ENCODE measurements at places on chromosomes 5 and 9.
A peak's percentile ranks its signal among the peaks of the same experiment; 100 is the strongest.

DNA sequence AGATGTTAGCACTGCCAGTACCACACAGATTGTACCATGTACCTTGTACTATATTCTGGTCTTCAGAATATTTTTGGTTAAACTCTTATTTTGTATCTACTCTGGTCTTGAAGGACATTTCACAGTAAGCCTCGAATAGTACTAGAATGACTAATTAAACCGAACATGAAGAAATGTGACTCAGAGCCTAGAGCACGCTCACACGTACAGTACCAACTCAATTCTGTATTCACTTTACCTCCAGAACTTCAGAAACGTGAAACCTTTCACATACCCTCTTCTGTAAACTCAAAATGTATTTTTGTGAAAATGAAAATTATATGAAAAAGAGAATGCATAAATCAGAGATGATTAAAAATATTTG lies 112.8 kb downstream of the MVB12B start:
- DNase-seq, result peak; percentile 12

DNA sequence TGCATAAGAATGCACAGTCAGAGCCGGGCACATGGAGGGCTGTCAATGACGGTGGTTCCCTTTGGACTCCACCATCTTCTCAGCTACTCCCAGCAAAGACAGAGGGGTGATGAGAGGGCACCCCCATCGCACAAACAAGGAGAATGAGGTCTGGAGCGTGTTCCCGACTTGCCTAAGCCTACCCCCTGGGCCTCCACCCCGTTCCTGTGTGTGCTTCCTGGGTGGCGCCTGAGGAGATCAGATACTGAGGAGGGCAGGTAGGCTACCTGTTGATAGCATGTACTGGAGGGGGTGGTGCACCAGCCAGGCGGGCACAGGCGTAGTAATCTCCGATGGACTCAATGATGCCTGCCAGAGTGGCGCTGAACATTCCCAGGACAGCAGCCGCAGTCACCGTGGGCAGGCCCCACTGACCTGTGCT lies 4.1 kb downstream of the SLC23A1 start:
- no peak for DNase-seq

DNA sequence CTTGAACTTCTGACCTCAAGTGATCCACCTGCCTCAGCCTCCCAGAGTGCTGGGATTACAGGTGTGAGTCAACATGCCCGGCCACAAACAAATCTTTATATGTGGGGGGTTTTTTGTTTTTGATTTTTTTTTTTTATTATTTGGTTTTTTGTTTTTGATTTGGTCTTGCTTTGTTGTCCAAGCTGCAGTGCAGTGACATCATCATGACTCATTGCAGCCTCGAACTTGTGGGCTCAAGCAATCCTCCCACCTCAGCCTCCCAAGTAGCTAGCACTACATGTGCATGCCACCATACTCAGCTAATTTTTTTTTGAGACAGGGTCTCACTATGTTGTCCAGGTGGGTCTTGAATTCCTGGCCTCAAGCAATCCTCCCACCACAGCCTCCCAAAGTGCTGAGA lies 42.4 kb downstream of the ALDH7A1 start:
- no peak for DNase-seq

GRCh38 chr5:81606150-81606549 lies 144.7 kb downstream of the SSBP2 start:
- no peak for DNase-seq

- peak; percentile 10 for DNase-seq
Observed at GRCh38 chr5:58972301-58972700, 389.4 kb downstream of the RAB3C start.

- no peak for DNase-seq
Observed at GRCh38 chr5:154076240-154076922, 37.6 kb downstream of the MFAP3 start.

DNA sequence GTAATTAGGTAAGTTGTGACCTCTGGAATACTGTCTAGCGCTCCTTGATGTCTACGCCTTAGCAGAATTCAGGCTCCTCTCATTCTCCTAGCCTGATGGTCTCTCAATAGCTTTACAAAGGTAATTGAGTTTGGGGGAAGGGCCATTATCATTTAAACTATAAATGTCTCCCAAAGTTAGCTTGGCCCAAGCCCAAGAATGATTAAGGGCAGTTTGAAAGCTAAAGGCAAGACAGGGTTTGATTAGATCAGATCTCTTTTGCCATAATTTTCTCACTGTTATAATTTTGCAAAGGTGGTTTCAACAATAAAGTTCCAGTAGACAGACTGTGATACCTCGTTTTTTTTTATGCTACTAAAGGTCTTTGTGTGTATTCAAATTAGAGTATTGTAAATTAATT lies 3.7 kb upstream of the SLC30A5 start:
- DNase-seq, result no peak

DNA sequence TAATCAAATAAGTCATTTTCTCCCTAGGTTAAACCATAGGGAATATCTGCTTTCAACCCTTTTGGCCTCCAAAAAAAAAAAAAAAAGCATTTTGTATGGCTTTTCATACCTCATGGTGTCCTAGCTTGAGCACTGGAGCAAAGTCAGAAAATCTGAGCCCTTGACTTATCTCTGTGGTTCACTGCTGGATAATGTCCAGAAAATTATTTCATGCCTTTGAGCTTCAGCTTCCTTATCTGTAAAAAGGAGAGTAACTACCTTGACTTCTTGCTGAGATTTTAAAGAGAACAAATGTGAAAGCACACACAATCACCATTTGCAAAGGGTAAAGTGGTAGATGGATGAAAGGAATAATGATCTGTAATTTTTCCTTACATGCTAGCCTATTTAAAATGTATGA lies 165.9 kb downstream of the ALDH1A1 start:
- DNase-seq, result no peak

DNA sequence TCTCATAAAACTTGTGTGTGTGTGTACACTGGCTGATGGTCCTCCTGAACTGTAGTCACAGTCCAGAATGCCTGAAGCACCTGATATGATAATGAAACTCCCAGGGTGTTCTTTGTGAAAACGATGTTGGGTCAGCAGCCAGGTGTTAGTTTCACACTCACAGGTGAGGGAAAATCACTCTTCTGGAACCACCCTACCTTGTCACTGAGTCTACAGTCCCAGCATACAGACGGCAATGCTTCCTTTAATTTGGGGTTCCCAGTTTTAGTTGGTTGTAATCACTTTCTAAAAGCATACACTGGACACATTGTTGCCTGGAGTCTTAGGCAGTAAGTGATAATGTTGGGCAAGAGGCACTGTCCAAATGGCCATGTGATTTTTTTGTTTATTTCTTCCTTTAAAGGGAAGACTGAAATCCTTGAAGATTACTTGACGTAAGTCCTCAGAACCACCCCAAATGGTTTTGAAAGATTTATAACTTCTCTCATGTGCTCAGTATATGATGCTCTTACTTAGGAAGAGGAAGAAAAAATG lies 18.2 kb upstream of the MGAT1 start:
- peak; percentile 90 for DNase-seq

- peak; percentile 97 for DNase-seq
Observed at GRCh38 chr5:16889203-16889971, 46.7 kb downstream of the MYO10 start.

DNA sequence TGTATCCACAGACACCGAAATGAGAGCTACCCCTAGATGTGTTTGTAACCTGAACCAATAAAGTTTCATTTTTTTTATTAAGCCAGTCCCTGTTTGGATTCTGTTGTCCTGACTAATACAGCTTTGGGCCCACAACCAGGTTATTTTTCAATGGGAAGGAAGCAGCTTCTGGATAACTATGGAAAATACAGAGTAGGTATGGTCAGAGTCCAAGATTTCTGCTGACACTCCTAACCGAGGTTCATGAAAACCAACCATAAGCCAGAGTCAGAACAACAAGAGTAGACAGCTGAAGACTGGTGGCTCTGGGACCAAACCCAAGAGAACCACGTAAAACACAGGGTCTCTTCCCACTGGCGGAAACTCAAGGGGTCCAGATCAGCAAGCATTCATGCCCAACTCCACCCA lies 10.8 kb downstream of the KLF9 start:
- no peak for DNase-seq

- DNase-seq, result peak; percentile 61
Observed at GRCh38 chr5:14204011-14204670, 61.0 kb downstream of the TRIO start.

GRCh38 chr5:82820188-82820587 lies 257.0 kb downstream of the TMEM167A start:
- DNase-seq, result no peak

DNA sequence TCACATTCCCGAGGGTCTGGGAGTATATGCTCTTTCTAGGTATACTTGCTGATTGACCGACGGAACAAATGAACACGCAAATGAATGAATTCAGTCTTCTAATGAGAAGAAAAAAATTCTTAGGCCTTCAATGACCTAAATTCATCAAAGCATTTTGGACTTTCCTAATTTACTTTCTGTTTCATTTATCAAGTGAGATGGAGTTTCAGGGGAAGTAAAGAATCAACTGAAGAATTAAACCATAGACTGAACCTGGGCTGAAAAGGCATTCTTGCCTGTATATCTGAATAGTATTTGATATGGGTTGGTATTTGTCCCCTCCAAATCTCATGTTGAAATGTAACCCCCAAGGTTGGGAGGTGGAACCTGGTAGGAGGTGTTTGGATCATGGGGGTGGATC lies 64.1 kb downstream of the ZFAND5 start:
- no peak for DNase-seq

- peak; percentile 16 for DNase-seq
Observed at GRCh38 chr5:15757103-15757502, 257.1 kb downstream of the FBXL7 start.

- DNase-seq, result no peak
Observed at GRCh38 chr9:15711531-15711930, 158.7 kb downstream of the CCDC171 start.

- peak; percentile 92 for DNase-seq
Observed at GRCh38 chr5:78638423-78638822, 10.1 kb downstream of the LHFPL2 start.

DNA sequence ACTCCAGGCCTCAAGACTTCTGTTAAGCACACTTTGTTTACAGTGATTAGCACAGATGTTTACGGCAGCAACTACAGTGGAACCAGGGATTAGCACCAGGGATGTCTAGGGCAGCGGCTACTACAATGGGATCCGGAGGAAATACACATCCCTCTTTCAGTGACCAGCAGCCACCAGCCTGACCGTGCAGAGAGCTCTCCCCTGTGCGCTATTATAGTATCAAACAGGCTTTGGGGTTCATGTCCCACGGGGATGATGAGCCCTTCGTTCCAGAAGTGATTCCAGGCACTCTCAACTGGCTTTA lies 21.5 kb downstream of the GFPT2 start:
- peak; percentile 88 for DNase-seq

DNA sequence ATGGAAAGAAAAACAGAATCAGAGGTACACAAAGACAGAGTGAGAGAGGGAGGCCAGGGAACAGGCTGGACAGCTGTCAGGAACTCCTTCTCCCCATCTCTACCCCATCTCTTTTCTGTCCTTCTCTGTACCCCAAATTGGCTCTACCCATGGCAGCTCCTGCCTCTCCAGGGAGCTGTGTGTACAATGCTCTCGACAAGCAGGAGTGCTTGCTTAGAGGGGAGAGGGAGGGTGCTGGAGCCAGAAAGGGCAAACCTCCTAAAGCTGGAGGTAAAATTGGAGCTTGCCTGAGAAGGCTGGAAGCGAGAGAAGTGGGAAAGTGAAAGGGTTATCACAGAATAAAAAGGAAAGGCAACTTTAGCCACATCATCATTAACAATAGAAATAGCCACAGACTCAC lies 6.4 kb downstream of the TPM2 start:
- DNase-seq, result no peak

- no peak for DNase-seq
Observed at GRCh38 chr9:68998812-68999211, 15.1 kb downstream of the PRKACG start.

- no peak for DNase-seq
Observed at GRCh38 chr5:135578305-135578684, 496 bp downstream of the CXCL14 start.

DNA sequence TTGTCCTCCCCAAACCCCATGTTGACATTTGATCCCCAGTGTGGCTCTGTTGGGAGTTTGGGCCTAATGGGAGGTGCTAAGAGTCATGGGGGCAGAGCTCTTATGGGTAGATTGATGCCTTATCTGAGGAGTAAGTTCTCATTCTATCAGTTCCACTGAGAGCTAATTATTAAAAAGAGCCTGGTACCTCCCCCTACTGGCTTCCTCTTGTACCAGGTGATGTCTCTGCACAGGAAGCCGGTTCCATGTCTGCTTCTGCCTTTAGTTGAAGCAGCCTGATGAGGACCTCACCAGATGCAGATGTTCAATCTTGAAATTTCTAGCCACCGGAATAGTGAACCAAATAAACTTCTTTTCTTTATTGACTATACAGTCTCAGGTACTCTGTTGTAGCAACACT lies 10.8 kb downstream of the GABRB2 start:
- DNase-seq, result no peak

DNA sequence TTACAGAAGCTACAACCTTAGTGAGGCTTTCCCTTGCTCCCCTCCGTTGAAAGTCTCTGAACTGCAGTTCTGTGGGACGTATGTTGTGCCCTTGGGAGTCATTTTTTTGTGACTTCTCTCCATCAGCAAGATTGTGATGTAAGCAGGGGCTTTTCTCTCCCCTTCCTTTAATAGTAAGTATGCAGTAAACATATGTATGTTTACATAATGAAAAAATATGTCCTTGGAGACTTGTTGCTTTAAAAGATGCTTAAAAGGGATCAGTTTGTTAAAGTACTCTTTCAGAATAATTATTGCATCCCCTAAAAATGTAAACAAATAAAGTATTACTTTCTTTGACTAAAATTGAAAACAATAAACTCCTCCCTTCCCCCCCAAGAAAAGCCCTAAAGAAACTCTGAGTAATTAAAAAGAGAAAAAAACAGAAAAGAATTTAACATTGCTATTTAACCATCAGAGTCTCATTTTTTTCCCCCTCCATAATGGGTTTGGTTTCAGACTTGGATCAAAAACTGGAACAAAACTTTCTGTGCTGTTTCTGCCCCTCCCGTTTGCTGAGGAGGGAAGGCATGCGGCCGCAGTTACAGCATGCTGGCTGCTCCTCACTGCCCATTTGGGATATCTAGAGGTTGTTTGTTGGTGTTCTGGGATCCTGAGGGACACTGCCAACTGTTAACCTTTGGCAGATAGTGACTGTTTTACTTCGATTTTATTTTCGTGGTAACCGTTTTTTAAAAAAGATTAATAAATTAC lies 40.2 kb downstream of the TRIO start:
- peak; percentile 69 for DNase-seq

GRCh38 chr9:87127978-87128614 lies 180.8 kb upstream of the GAS1 start:
- peak; percentile 49 for DNase-seq

- no peak for DNase-seq
Observed at GRCh38 chr5:163190283-163190682, 247.1 kb upstream of the CCNG1 start.

DNA sequence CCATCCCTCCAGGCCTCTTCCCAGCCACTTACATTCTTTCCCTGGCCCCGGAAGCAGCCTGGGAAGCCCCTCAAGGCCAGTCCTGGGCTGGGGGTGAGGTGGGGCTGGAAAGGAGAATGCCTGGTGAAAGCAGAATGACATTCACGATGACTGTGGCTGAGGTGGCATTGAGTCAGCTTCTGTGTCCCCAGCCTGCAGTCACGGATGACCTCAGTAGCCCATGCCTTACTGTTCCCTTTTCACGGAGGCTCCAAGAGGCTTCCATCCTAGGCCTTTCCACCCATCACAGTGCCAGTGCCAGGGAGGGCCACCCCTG lies 2.7 kb downstream of the PRDM12 start:
- DNase-seq, result no peak
